ENCODE measurements at places on chromosomes 4 and X.

GRCh38 chr4:156970501-156971164, 966 bp downstream of the PDGFC start:
- peak; percentile 68 for DNase-seq

DNA sequence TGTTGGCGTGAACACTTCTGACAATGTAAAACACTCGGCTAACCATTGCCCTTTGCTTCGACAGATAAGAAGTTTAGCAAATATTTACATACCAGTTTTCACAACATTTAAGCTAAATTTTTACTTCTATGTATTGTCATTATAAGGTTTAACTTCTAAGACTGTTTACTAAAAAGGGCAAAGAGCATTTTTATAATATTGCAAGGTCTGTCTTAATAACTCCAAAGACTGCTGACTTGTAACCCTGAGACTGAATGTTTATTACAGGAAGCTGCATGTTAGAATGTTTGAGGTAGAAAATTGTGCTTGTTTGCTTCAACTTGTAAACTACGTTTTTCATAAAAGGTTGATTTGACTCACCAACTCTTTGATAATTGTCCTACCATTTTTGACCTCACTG, 213.2 kb upstream of the RPS6KA3 start:
- no peak for DNase-seq

GRCh38 chr4:87657525-87657924, 7.4 kb downstream of the DMP1 start:
- peak; percentile 42 for DNase-seq

DNA sequence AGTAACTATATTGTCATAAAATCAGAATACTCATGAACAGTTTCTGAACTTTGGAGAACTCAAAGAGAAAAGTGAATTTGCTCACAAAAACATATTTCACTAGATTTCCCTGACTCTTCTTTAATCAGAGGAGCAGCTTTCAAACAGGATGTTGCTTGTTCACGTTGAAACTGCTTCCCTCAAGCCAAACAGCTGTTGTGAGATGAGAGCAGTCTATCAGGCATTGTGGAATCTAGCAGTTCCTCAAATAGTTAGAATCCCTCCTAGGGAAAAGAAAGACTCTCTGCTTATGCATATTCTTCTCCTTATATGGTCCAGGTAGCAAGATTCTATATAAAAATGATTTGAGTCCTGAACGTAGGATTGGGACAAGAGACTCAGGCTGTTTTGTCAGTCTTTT, 1012.1 kb downstream of the FAM133A start:
- DNase-seq = no peak

DNA sequence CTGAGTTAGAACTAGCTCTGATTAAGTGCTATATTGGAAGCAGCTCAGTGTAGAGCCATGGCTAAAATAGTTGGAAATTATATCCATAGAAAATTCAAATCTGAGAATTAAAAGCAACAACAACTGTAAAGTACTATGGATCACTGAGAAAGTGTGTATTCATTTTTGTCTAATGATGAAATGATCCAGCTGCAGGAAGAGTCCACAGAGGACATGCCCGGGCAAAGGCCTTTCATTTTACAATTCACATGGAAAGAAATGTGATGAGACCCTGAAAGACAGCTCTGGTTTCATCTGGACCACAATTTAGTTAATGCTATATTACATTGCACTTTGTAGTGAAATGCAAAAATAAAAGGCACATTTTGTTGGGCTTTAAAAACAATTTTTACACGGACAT, 196.8 kb upstream of the FAT1 start:
- peak; percentile 77 for DNase-seq

DNA sequence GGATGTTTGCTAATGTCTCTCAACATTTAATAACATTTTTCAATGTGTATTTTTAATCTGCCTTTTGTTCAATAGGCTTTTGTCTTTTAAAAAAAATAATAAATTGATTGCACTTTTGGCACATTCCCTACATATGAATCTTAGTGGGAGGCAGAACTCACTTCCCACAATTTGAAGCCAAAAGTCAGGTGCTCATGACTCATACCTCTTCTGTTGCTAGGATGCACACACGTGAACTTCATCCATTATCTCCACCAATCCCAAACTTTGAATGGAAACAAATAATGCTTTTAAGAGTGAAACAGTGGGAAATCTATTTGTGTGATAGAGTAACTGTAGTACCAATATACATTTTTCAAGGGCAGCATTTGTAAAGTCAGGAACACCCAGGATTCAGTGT, 260.5 kb downstream of the IQCM start:
- DNase-seq = no peak

DNA sequence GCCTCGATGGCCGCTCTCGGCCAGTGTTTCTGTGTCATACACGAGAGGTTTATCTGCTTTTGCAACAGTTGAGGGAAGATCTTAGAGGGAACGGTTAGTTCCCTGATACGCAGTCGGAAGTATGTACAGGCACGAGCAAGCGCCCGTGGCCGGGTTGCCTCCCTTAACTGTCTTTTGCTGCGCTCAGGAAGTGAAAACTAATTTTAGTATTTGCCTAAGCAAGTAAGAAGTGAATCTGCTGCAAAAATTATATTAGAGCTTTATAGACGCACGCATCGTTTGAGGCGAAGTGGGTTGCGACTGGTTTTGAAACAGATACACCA, 695 bp downstream of the MTM1 start:
- peak; percentile 44 for DNase-seq

GRCh38 chrX:18424482-18425198, 768 bp upstream of the CDKL5 start:
- peak; percentile 13 for DNase-seq
